ENCODE measurements at places on chromosomes 5 and 9.

- DNase-seq: no peak
These were observed 398.8 kb downstream of the ZSWIM6 start for GRCh38 chr5:61730866-61731265.

DNA sequence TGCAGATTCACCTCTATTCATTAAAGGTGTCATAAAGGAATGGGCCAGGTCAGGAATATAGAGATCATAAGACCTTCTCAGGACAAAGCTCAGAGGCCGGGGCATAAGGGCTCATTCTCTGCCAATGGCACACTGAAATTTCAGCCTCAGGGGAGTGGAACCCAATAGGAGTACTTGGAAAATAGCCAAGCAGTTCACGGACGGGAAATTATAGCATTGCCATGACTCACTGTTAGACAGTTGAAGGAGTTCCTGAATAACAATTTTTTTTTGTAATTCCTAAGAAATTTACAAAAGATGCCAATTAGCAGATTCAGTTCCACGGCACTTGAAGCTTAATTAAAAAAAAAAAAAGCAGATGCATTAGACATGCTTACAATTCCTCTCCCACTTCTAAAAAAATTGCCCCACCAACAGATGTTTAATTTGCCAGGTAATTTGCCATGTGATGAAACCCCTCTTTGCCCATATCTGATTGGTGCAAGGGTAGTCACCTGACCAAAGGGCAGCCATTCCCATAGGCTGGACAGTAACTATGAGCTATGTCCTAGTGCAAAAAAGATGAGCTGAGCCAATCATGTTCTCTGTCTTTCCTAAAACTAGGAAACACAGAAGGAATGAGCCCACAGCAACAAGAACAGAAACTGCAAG, 58.6 kb downstream of the PTCD2 start:
- DNase-seq: peak; percentile 54

DNA sequence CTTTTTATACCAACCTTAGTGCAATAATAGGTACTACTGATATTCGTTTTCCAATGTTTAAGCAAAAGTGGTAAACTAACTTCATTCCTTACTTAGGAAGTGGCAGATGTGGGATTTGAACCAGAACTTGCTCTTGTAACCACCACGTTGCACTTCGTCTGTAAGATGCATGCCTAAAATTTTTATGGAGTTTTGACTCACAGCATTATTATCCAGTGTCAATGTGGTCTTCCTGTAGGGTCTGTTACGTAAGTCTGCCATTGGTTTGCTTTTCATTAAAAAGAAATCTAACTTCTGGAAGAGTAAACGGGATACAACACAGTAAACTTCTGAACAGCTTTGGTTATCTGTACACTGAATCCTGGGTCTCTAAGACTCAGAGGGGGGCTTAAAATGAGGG, 521.0 kb upstream of the WWC1 start:
- no peak for DNase-seq

DNA sequence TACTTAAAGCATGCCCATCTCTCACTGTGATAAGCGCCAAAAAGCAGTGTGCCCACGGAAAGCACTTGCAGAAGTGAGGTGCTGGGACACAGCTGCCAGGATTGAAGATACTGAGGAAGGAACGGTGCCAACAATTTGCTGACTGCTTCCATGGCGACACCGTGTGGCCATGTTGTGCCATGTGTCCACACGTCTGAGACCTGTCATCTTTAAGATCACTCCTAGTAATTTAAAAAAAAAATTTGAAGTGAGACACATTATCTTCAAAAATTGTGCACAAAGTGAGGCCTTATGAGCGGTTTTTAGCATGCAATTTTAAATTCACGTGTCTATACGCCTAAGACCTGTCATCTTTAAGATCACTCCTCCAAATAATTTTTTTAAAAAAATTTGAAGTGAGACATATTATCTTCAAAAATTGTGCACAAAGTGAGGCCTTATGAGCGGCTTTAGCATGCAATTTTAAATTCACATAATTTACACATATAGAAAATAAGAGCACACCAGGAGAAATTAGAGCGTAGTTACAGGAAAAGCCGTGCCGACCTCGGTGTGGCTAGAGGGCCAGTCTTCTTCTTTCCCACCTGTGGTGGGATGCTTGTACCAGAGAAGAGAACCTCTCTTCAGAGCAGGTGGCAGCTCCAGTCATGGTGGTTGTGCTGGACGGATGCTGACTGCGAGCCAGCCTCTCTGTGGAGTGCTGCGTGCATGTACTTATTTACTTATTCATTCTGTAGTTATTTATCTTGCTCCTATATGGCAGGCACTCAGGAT, 21.4 kb upstream of the FLT4 start:
- DNase-seq: peak; percentile 69

DNA sequence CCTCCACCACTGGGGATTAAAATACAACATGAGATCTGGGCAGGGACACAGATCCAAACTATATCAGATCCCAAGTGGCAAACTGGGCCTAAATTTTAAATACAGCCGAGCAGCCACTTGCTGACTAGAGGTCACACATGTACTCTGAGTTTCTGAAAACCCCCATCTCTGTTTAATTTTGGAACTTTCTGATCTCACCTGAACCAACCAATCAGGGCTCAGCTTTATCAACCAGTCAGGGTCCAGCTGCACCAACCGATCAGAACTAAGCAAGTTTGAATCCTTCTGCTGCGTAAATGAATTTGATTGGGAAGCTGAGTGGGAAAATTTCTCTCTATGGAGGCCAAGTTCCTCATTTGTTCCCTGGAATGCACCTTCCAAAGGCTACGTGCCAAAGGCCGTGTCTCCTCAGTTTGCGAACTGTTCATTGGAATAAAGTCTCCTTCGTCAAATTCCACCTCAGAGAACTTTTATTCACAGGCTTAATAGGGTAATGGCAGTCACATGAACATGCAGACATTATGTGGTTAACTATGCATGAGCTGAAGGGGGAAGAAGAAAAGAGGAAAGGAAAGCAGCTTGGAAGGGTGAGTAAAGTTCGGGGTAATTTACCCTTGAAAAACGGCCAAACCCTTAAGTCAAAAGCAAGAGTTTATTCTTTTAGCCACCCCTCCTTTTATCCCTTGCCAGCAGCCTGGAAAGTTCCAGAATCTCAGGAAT, 3.7 kb downstream of the CD180 start:
- DNase-seq: no peak

DNA sequence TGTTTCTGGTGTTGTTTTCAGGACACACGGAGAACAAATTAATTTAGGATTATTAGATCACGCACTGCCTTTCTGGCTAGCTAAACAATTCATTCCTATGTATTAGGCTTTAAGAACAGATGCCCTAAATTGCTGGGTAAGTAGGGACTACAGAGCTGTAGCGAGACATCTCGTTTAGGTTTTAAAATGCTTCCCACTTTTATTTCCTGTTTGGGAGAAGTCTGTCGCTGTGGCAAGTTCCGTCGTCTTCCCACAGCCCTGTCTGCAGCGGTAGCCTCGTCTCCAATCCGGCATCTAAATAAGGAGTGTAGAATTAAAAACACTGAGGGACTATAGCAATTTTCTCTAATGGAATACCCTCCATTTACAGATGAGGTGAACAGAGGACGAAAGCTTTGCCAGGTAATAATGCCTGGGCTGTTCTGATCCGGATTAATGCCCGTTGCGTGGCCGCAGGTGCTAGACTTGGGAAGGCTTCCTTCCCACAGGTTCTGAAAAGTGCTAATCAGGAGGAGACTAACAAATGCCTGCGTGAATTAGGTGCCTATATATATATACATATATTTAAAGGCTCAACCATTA, 1.3 kb upstream of the TRIM36 start:
- DNase-seq: no peak

- DNase-seq: no peak
These were observed 1748.2 kb downstream of the EFNA5 start for GRCh38 chr5:105922574-105922973.

- DNase-seq: no peak
These were observed 33.3 kb downstream of the PARP8 start for GRCh38 chr5:50699737-50700136.

DNA sequence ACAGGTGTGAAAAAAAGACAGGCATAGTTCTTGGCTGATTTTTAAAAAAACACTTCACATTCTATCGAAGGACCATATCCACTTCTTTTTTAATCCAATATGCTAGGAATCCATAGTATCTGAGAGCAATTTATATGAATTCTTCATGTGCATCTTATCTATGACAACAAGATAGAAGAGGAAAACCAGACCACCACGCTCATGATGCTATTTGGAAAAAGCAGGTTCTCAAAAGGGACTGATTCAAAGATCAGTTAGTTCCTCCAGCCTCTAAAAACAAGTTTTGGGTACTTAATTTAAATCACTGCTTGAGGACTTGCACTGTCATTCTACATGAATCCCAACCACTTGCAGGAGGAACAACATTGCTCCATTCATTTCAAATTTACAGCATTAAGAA, 6.3 kb downstream of the MEF2C start:
- DNase-seq: no peak

DNA sequence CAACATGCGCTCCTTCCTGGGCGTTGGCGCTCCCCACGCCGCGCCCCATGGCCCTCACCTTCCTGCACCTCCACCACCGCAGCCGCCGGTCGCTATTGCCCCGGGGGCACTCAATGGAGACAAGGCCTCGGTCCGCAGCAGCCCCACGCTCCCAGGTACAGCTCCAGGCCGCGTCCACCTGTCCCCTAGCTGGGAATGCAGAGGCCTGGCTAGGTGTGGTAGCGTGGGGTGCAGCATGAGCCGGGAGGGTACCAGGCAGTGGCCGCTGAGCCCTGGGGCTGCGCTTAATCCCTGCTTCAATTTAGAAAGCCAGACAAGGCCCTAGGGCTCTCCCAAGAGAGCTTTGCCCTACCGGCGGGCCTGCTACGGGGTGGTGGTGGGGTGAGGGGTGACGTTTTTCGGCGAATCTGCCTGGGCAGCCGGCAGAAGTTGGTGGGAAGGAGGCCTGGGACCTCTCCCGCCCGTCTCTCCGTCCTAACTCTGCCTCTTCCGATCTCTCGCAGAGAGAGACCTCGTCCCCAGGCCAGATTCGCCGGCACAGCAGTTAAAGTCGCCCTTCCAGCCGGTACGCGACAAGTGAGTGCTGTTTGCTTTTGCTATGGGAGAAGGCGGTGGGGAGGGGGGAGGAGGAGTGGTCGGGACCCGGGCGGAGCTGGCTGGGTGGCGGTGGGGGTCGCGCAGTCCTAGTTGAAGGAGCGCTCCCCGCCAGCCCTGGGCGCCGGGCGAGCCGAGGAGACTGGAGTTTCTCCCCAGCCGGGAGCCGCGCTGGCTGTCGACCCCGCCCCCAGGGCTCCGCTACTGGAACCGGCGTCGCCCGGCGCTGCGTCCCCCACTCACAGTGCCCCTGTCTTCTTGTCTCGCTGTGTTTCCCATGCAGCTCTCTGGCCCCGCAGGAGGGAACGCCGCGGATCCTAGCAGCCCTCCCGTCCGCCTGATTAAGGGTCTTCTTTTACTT, 4.8 kb downstream of the IRX1 start:
- DNase-seq: no peak

DNA sequence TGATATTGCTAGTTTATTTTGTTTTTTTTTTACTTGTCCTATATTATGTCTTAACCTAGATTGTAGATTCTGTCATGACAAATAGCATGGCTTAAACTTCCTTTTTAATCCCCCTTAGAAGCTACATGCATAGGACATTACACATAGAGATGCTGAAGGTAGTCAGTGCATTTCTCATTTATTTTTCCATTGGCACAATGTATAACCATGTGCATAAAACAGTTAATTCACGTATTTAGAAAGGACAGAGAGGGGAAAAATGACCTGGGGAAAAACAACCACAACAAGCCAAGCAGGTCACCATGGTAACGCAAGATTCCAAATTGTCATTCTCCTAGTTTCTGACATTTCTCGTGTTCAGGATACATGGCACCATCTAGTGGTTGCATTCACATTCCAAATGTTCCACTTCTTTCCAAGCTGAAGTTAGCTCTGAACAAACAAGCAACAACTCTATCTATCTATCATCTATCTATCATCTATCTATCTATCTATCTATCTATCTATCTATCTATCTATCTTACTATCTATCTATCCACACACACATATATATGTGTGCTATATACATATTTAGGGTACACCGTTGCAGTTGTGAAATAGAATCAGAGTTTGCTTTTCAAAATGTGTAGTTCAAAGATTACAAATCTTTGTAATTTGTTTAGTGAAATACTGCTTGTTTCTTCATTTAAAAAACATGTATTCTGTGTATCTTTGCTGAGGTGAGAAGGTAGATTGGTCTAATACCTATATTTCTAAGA, 487.2 kb upstream of the ST8SIA4 start:
- peak; percentile 80 for DNase-seq

- no peak for DNase-seq
These were observed 196.2 kb downstream of the AOPEP start for GRCh38 chr9:94922691-94923107.

- DNase-seq: no peak
These were observed 72.5 kb downstream of the EPB41L4A start for GRCh38 chr5:112346411-112347044.

- DNase-seq: no peak
These were observed 99.0 kb downstream of the GAPVD1 start for GRCh38 chr9:125360601-125361000.
